ENCODE measurements at places on chromosomes 12 and 14. TPM values are rescaled to one million over a fixed set of nuclear protein-coding genes. Genes with fewer than 3 reads are reported as not detected.

Gene ADAMTS20
- total RNA-seq: 1.0 TPM

Gene LRTM2
- not detected for total RNA-seq

Gene SLC5A8
- total RNA-seq: 0.42 TPM

Gene ASCL1
- total RNA-seq: 0.32 TPM

Gene MAGOHB
- total RNA-seq: 49.6 TPM

Gene BEGAIN
- 3.1 TPM for total RNA-seq

Gene FGF6
- total RNA-seq: 0.74 TPM

Gene DHRS2
- total RNA-seq: 593 TPM

Gene AMN
- total RNA-seq: 0.21 TPM

Gene STXBP6
- total RNA-seq: 42.9 TPM

Gene KCNA5
- 2.9 TPM for total RNA-seq

Gene POTEM
- total RNA-seq: not detected

Gene OAS1
- total RNA-seq: 28.9 TPM

Gene SLC7A8
- 8.4 TPM for total RNA-seq

Gene OTUB2
- 2.0 TPM for total RNA-seq

Gene RTN1
- total RNA-seq: 13.9 TPM

Gene STRN3
- 127 TPM for total RNA-seq

Gene ARMH4
- 39.9 TPM for total RNA-seq

Gene P2RX2
- total RNA-seq: not detected

Gene SMCO2
- total RNA-seq: not detected

Gene PUS1
- 6.5 TPM for total RNA-seq

Gene DTX1
- total RNA-seq: 3.3 TPM

Gene CELA1
- total RNA-seq: not detected

Gene RAD9B
- total RNA-seq: 2.1 TPM

Gene ATP5F1B
- total RNA-seq: 175 TPM

Gene FAM90A1
- not detected for total RNA-seq

Gene ADAM21
- total RNA-seq: not detected

Gene KRT3
- not detected for total RNA-seq

Gene RPGRIP1
- total RNA-seq: 0.48 TPM

Gene MYO1H
- not detected for total RNA-seq
